Stimulated activated CD8-positive, alpha-beta memory T cell treated with anti-CD3 and anti-CD28 coated beads, Interleukin-4, amount 100 ng/mL, for 1 hour (primary cell): ENCODE measurements at places on chromosomes 2 and 18.

DNA sequence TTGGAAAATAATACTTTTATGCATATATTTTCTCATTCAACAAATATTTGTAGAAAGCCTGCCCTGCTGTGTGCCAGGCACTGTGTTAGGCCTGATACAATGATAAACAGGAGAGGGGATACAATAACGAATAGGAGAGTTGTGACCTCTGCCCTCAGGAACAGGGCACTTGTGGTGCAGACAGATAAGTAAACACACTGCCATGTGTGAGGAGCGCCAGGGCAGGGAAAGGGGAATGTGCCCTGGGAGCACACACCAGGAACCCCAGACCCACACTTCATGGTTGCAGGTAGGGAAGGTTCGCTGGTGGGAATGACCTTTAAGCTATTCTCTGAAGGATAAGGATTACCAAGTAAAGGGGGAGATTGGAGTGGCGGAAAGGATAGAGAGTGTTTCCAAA lies 42.2 kb upstream of the DSC1 start:
- DNase-seq = no peak

GRCh38 chr2:168189835-168190569 lies 57.4 kb downstream of the STK39 start:
- DNase-seq = no peak

GRCh38 chr2:24182507-24182906 lies 7.7 kb downstream of the FAM228A start:
- DNase-seq = no peak

GRCh38 chr2:46873604-46874068 lies 42.0 kb downstream of the MCFD2 start:
- DNase-seq = no peak

DNA sequence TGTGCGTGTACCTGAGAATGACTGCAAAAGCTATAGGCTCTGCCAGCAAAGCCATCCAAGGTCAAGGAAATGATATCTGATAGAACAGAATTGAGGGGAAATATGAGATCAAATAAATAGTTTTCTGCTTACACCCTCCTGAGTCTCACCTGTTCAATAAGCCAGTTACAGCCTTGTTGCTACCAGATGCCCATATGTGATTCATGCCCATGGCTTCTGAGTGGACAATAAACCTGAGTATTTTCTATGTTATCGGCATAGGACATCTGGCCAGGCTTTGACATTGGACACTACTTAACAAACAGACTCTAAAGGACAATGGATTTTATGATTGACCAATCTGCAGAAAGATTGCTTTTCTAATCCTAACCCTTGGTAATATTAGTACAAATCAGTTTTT lies 297.9 kb downstream of the LRATD1 start:
- no peak for DNase-seq

- no peak for DNase-seq
These were observed 132.2 kb downstream of the TNS1 start for GRCh38 chr2:217870528-217871011.

- no peak for DNase-seq
These were observed 191.3 kb downstream of the SLC39A10 start for GRCh38 chr2:195848119-195848899.
